ENCODE measurements at places on chromosomes 1 and 21.
A peak's percentile ranks its signal among the peaks of the same experiment; 100 is the strongest.

- no peak for DNase-seq
These were observed 51.2 kb upstream of the RGS7 start for GRCh38 chr1:241408170-241408569.

GRCh38 chr1:39988618-39989343, 33.8 kb downstream of the MFSD2A start:
- no peak for DNase-seq

- no peak for DNase-seq
These were observed 482.4 kb downstream of the OMA1 start for GRCh38 chr1:58064166-58064565.

DNA sequence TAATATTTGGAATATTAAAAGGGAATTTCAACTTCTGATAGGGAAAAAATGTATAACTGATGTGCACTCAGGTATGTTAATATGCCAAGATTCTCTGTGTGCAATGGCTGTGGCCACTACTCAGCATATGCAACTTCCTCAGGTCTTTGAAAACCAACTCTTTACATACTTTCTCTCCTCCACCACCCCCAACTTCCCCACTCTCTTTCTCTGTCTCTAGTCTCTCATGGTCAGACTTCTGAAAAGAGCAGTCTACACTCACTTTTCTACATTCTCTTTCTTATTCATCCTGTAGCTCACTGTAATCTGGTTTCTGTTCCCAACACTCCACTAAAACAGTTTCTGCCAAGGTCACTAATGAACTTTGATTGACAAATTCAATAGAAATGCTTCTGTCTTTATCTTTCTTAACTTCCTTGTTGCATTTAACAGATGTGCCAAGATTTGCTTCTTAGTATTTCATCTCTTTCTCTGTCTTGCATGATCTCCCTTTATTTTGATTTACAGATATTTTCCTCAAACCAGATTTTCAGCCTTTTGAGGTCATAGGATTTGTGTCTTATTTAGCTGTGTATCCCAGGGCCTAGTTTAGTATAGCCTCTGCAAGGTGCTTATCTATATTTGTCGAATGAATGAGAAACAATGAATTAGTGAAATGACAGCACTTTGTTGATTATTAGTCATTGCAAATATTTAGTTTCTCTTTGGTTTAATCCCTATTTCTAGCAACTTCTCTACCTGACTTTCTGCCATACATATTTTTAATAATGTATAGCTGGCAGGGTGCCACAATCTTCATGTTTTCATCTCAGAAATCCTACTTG, 168.9 kb downstream of the LMO4 start:
- no peak for DNase-seq

GRCh38 chr1:17235135-17235885, 13.6 kb upstream of the PADI3 start:
- no peak for DNase-seq

DNA sequence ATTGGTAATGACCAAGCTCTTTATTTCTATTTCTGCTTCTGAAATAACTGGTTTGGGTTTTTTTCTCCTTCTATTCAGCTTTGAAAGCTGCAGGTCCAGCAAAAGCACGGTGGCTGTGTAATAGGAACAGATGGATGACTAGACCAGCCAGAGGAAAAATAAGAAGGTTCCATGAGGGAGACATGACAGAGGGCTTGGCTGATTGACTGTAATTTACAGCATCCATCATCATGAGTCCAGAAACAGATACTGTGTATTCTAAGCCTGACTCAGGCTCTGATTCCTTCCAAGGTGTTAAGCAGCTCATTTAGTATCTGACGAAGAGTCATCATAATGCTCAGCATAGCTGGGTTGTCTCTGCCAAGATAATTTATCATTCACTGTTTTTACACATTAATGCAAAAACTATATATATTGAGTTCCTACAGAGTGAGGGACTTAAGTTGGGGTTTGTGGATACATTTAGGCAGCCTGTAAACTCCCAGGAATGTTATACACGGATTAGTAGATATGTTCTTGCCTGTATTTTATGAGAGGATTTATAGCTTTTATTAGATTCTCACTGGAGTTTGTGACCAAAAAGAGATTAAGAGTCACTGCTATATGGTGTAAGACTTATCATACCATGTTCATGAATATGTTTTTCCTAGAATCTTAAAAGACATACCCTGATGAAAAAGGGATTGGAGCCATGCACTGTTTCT, 72.6 kb downstream of the SGIP1 start:
- no peak for DNase-seq

DNA sequence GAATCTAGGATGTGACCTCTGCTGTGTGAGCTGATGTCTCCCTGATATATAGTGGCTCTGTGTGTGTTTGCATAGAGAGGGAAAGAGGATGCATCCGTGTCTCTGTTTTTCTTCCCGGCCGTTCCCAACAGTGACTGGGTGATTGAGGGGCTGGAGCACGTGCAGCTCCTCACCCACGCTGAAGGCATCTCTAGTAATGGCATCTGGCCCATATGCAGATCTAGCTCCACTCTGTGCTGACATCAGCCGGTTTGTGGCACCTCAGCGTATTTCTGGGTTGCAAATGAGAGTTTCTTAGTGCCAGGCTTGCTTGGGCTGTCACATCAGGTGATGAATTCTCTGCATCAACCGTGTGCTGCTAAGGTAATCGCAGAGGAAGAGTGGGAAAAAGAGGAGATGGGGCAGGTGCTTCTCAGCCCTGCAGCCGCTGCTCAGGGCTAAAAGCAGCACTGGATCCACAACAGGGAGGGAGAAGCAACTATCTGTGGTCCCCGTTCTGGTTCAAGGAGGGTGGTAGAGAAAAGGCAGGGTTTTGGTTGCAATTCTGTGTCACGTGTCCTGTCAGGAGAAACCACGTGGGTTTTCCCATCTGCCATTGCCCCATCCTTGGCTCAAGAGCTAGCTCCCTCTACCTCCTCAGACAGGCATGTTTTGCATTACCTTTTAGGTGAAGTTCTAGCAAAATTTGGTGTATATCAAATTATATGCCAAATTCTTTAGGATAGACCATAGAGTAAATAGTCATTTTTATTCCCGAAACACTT, 282.9 kb downstream of the PBX1 start:
- DNase-seq: no peak

DNA sequence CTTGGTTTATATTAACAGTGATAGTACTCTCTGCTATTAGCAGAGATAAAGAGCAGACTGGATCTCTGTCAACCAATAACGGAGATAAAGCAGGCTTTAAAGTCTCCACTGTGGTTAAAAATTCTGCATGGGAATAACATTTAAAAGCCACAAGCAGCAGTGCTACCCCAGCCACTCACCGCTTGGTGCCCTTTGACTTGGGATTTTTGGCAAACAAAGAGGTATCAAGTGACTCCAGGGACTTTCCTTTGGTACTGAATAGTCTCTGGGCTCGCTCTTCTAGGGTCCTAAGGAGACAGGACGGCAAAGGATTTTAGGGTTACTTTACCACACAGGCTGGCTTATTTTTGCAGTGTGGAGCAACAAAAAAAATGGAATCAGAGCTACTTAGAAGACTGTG, 11.3 kb downstream of the SF3A3 start:
- no peak for DNase-seq

- DNase-seq: no peak
These were observed 178.4 kb downstream of the GRIK3 start for GRCh38 chr1:36855699-36856494.

- no peak for DNase-seq
These were observed 12.6 kb downstream of the CD2 start for GRCh38 chr1:116766616-116767469.

DNA sequence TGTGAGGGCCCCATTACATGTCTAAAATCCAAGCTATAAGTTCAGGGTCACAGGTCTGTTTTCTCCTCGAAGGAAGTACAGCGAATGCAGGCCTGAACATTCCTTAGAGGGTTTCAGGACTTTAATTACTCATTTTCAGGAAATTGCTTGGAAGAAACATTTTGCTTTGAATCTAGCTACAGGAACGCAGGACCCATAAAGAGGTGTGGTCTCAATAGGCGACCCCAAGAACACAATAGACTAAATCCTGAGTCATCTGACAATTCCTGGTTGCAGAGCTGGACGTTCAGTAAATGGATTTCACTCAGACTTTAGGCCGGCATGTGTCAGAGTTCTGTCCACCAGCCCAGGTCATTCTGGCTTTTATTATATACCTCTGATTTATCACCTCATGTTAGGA, 1.0 kb upstream of the ERG start:
- DNase-seq: no peak

DNA sequence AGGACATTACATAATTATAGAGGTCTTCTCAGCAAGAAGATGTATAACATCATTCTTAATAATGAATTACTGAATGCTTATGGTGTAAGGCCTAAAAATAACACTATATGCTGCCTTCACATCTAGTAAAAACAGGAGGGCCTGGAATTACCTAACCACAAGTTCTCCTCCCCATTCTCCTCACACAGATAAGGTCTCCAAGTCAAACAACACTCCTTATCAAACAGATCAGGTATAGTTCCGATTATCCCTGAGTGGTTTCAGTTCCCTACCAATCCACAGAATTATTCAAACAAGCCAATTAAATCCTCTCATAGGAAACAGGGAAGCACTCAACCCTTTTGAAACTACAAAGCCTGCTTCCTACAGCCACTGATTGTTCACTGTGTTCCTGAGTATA, 4.0 kb upstream of the AGBL4 start:
- DNase-seq: no peak

GRCh38 chr1:12714710-12715475, 1.0 kb upstream of the AADACL3 start:
- no peak for DNase-seq

- no peak for DNase-seq
These were observed 72.7 kb upstream of the ACTL8 start for GRCh38 chr1:17682400-17682799.

GRCh38 chr1:237975376-237975775, 84.7 kb upstream of the ZP4 start:
- no peak for DNase-seq

GRCh38 chr1:99652881-99653281, 7.0 kb downstream of the PALMD start:
- DNase-seq: no peak

DNA sequence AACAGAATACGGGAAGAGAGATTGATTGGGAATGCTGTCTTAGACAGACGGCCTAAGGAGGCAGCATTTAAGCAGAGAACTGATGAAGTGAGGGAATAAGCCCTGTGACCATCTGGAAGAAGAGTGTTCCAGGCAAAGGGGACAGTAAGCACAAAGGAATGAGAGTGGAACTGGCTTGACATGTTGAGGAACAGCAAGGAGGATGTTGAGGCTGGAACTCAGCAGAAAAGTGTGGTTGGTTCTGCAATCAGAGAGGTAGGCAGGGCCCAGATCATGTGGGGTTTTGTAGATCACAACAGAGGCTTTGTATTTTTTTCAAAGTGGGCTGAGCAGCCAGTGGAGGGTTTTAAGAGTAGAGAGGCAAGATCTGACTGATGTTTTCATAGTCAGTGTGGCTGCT, 157.4 kb downstream of the DNM3 start:
- DNase-seq: no peak

- no peak for DNase-seq
These were observed 395.0 kb downstream of the PTPRU start for GRCh38 chr1:29631361-29631760.

- no peak for DNase-seq
These were observed 285.0 kb upstream of the NR5A2 start for GRCh38 chr1:199742547-199742946.

- no peak for DNase-seq
These were observed 2.4 kb upstream of the E2F2 start for GRCh38 chr1:23533246-23534023.

DNA sequence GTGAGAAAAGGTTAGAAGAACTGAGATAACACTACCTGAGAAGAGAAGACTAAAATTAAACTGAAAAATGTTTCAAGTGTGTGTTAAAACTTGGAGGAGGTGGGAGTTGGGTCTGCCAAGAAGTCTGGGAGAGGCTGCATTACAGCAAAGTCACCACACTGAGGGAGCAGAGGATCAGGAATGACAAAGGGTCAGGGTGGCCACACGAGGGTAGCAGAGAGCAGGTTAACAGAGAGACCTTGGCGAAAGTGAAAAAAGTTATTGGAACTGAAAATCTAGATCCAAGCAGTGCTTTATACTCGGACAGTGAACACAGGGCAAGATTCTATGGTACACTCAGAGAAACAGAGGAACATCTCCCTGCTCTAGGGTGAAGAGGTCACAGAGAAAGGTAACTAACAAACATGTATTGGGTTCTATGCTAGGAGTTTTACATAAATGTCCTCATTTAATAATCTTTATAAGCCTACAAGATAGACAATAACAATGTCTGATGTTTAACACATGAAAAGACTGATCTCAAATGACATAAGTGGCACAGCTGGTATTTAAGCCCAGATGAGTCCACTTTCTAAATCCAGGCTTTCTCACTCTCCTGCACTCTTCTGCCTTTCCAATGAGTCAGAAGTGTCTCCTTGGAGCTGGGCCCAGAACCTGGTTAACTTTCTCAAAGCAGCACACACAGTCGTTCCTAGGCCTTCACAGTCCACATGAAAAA, 10.3 kb upstream of the CADM3 start:
- peak; percentile 42 for DNase-seq

DNA sequence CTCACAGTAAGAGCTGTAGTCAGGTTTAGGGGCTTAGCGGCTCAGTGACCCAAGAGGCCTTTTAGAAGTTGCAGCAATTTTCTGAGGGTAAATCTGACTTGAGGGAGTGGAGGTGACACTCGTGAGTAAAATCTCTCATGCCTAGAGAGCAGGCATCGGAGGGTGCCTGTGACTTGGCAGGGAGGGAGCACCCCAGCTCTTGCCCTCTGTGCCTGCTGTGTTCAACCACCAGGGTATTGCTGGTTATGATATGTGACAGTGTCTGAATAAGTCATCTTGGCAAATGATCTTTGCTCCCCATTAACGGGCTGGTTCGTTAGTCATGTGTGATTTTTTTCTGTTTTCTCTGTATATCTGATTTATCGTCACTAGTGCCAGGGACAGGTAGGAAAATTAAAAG, 5.9 kb downstream of the MAN1C1 start:
- no peak for DNase-seq

Data from stimulated activated CD8-positive, alpha-beta memory T cell treated with anti-CD3 and anti-CD28 coated beads, Interleukin-4, amount 100 ng/mL, for 24 hours (primary cell).